ENCODE measurements at places on chromosomes 7 and 10.

DNA sequence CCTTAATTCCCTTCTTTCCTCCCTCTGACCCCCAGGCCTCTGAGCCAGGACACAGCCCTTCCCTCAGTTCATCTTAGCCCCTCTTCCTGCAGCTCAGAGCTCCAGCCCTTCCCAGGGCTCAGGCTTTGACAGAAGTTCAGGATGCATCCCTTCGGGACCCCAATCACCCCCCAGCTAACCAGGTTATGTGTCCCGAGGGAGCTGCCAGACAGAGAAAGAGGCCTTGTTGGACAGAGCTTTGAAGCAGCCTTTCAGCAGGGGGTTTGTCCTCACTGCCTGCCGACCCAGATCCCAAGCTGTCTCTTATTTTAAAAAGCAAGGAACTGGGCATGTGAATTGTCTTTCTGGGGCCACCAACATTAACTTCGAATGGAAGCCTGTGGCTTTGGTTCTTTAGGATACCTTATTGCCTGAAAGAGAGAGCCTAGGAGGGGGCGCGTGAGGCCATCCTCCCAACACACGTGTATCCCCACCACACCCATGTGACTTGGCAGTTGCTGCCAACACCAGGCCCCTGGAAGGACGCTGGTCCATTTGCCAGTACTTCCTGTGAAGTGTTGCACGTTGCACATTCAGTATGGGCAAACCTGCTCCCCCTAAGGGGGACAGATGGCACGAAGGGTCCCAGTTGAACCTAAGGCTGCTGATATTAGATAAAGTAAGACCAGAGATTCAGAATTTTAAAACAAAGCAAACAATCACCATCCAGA is 858 bp downstream of the CCDC136 start:
- no peak for DNase-seq

- no peak for DNase-seq
Measured at GRCh38 chr10:73553761-73554160, 37.4 kb downstream of the USP54 start.

DNA sequence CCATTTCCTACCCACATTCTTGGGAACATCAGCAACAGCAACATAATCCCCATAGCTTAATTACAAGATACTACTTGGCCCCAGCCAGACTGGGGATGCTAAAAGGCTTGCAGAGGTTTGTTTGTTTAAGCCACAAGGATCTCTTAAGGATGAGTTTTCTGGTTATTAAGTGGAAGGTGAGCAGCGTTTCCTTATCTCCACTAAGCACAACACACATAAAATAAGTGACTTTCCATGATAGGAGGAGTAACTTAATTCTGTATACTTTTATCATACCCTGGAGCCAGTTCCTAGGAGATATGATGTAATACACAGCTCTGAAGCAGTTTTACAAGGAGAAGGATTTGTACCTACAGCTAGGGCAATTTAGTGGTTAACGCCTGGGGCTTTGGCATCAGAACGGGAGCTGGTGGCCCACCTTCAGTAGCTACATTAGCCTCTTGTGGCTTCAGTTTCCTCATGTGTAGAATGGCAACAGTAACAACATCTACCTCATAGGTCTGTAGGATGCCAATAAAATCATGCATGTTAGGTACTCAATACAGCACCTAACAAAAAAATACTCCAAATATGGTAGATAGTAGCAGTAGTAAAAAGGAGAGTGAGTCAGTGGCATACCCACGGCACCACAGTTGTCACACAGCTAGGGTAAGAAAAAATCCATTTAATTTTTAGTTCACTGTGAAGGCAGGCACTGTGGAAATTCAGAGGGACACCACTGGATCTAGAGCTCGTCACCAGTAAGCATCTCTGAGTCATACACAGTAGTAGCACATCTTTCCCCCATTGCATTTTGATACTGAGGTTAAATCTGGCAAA is 55.2 kb downstream of the DOCK4 start:
- DNase-seq = peak; percentile 78

GRCh38 chr10:131556061-131556896 is 244.8 kb upstream of the TCERG1L start:
- DNase-seq = no peak

- no peak for DNase-seq
Measured at GRCh38 chr7:2171855-2172254, 60.9 kb downstream of the MAD1L1 start.

DNA sequence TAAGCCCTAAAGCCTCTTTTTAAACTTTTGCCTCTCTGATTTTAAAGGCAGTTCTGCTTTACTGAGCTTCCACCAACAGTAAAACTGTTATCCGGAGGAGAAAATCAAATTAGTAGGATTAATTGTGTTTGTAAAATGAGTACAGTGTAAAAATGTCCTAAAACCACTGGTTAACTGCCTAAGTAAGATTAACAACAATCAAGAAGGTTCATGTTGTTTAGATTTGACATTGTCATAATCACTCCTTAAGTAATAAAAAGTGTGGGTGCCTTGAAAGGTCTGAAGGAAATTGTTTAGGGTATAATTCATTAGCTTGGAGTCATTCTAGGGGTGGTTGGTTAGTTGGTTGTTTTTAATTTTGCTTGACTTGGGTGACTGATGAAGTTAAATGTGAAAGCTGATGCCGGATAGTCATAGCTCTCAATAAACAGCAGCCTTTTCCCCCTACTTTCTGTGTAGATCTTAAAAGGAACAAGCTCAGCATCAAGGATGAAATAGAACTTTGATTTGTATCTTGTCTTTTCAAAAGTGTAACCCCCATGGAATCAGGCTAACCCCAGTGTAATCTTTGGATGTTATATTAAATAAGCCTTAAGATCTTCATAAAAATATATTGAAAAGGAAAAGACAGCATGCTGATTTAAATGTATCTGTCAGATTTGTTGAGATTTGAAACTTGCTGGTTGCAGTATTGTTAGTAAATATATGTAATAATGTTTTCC is 148.3 kb downstream of the ARID5B start:
- peak; percentile 41 for DNase-seq

GRCh38 chr10:129169115-129169514 is 297.9 kb upstream of the MGMT start:
- no peak for DNase-seq

GRCh38 chr7:19410691-19411090 is 265.5 kb upstream of the FERD3L start:
- no peak for DNase-seq

DNA sequence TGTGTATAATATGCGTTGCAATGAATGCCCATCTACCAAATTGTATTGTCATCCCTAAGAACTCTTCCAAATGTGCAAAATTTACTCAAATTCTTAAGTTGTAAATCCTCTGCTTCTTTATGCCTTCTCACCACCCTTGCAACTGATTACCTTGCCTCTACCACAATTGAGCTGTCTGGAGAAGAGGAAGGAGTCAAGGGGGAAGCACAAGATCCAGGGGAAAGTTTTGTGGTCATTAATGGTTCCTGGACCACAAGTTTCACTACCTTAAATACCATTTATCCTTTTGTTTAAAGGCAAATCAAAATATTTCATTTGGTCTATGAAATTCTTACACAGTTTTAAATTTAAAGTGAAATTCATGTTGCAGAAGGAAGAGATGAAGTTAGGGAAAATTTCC is 16.7 kb downstream of the CRPPA start:
- no peak for DNase-seq

DNA sequence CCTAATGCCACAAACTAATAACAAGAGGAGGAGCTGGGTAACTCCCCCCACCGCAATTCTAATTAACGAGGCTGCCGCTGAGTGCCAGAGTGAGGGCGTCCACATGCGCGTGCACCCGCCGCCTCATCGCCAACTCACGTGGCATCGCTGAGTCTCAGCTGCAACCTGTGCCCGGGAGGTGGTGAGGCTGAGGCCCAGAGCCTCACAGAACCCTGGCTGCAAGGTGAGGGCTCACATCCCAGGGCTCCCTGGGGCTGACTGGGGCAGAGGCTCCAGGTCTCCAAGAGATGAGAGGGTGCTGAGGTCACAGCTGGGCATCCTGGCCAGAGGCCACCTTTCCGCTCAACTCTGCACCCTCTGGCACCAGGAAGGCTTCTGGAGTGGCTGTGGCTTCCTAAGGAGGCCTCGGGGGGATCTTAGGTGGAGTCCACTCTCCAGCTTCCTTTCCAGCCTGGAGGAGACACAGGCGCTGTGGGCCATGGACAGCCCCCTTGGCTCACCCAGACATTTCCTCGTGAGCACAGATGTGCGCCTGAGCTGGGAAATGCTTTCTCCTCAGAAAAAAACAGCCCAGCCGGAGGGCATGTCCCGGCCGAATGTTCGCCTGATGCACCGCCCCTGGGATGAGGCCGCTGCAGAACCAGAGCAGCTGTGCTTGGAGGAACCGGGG is 242.6 kb downstream of the MAD1L1 start:
- no peak for DNase-seq

DNA sequence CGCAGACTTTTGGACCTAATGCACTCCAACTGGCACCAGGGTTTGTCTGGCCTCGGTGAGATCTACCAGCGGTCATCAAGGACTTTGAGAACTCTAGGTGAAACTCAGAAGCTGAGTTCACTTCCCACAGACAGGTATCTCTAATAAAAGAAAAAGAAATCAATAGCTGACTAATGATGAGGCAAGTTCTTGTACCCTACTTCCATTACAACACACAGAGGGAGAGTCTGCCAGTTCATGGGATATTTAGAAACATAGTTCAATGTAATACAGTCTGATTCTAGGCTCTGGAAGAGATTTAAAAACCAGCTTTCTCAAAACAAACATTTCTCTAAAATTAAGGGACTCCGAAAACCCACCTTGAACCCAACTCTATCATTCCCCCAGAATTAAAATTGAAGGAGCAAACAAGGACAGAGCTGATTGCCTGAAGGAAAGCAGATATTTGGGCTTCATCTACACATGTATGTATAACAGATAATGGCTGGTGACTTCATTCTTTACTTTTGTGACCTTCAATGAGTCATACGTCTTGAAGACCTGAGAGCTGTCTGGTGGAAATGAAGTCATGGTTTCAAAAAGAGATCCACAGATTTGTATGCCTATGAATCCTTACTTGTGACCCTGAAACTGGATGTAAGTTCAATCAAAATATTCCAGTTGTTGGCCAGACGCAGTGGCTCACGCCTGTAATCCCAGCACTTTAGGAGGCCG is 2.7 kb upstream of the PNLIPRP1 start:
- no peak for DNase-seq

DNA sequence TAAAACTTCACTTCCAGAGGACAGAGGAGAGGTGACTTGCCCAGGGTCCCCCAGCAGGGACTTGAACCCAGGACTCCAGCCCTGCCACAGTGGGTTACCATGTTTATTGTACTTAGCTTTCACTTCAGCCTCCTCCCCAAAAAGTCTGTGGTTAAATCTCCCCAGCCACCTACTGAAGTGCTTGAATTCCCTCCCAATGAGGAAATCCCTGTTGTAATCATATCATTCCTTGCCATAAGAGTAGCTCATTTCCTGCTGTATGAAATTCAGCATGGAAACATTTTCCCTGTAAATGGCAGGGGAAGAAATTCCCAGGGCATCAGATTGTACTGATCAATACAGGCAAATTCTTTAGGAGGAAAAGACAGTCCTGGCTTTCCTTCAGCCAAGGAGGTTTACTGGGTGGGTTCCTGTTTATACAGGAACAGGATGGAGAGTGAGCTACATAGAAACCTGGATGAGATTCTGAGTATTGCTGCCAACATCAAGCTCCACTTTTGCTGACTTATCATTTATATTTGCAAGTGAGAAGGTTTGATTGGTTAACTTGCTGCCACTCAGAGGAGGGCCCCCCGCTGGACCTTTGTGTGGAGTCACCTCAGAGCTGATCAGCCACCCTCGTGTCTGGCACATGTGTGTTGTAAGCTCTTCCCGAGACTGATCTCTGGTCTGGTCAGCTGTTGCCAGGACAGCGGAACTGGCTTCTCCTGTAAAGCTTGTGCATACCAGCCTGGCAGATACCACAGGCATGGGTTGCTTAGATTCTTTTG is 16.4 kb upstream of the PDZD8 start:
- DNase-seq = peak; percentile 48

- DNase-seq = no peak
Measured at GRCh38 chr7:100641463-100641859, at the start of gene TFR2. TFR2 (minus strand) TSS chr7:100641552; CDS start chr7:100641509, 43 bp downstream.

DNA sequence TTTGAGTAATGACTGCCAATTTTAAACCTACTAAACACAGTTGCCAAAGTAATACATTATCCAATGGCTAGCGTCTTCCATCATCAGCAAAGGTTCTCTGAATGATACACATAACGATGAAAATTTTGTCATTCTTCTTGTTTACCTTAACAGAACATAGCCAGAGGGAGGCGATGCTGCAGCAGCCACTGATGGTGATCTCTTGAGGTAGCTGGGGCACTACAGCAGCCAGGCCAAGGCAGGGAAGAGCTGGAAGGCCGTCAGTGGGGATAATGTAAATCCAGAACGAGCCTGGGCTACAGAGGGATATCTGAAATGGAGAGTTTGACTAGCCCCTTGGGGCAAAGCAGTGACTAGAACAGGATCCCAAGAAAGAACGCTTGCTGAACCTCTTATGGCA is 38.8 kb downstream of the PRPS1L1 start:
- no peak for DNase-seq

GRCh38 chr10:117933036-117933435 is 113.7 kb downstream of the RAB11FIP2 start:
- DNase-seq = peak; percentile 66

DNA sequence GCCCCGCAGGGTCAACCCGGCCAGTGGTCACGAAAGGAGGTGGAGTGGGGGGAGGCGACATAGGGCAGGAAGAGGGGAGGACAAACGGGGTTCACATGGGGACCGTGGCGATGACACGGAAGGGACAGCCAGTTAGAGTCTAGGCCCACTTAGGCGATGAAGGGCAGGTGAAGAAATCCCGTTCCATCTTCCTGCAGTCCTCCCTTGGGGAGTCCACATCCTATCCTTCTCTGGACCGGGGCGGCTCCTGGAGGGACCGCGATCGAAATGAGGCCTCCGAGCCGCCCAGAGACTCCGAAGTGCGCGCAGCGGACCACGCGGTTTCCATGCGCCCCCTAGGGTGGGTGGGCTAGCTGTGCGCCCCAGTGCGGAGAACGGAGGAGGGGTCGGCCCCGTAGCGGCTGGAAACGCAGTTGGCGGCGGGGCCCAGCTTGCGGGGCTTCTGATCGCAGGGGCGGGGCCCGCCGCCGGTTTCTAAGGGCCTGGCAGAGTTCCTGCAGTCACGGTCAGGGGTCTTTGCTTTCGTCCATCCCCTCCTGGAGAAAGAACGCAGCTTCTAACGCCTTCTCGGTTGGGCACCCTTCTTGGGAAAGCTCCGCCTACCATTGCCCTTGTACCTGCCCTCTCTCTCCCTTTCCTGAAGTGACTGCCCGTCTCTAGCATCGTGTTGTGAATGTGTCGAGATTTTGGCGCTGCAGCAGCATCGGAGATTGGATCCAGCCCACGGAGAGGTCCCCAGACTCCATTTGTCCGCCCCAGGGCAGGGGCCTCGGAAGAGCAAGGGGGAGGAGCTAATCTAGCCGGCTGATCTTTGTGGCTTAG is 17.9 kb upstream of the TMEM225B start:
- DNase-seq = peak; percentile 49

Measured in M059J (cell line).